Mesothelial cell of epicardium (in vitro differentiated cells): ENCODE measurements at places on chromosomes 2 and 18.

DNA sequence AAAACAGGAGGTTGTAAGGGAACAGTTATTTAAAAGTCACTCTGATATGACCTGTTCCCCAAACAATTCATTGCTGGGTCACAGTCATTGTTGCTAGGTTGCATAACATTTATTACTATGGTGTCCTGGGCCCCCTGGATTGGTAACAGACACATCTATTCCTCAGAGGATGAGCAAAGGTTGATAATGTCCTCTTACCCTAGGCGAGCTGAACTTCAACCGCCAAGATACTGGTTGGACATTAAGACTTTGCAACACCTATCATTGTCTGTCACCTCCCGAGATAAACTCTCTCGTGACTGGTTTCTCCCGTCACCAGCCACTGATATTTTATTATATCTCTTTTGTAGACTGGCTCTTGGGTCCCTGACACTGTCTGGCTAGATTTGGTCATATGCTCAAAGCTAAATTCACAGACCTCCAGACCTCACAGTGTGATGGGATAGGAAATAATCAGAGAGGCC is 361.3 kb downstream of the ZNF521 start:
- DNase-seq, result no peak

DNA sequence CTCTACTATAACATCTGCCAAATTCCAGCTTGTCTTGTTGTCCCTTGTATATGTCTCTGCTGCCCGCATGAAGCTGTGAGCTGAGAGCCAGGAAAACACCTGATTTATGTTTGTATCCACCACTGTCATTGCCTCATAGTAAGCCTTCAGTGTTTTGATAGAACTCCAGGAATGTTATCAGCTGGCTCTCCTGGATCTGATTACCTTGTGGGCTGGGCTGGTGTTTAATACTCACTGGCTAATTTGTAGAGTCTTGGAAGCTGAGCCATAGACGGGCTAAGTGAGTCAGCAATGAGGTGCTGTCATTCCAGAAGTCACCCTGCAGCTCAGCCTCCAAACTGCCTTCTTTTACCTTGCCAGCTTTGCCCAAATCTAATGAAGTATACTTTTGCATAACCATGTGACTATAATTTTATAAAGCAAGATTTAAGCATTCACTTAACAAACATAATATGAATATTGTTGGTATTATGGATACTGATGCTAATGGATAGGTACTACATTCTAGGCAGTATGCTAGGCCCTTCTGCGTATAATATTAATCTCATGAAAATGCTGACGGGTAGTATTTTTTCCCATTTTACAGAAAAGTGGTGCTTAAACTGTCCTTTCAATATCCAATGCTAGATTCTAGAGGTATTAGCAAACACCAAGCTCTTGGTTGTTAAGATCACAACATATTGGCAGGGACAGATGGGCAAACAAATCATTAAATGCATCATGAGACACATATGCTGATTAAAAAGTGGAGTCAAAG is 62.7 kb upstream of the GATA6 start:
- no peak for DNase-seq

GRCh38 chr2:127597046-127597983 is 48.6 kb upstream of the GPR17 start:
- no peak for DNase-seq

DNA sequence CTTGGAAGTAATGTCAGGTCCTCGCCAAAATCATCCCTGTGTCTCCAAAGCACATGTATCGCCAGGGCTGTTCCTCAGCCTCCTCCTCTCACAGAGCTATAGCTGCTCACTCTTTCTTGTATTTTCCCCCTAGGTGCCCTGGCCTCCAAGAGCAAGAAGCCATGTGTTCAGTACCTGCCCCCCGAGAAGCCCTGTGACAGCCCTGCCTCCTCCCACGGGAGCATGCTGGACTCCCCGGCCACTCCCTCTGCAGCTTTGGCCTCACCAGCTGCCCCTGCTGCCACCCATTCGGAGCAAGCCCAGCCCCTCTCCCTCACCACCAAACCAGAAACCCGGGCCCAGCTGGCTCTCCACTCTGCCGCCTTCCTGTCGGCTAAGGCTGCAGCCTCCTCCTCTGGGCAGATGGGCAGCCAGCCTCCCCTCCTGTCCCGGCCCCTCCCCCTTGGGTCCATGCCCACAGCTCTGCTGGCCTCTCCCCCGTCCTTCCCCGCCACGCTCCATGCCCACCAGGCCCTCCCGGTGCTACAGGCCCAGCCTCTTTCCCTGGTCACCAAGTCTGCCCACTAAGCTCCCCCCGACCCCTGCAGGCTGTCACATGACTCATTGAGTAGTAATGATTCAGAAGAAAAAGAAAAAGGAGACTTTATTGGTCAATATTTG is 18.8 kb downstream of the TGOLN2 start:
- DNase-seq, result no peak

- no peak for DNase-seq
Measured at GRCh38 chr2:231672617-231673347, 35.5 kb upstream of the PTMA start.

DNA sequence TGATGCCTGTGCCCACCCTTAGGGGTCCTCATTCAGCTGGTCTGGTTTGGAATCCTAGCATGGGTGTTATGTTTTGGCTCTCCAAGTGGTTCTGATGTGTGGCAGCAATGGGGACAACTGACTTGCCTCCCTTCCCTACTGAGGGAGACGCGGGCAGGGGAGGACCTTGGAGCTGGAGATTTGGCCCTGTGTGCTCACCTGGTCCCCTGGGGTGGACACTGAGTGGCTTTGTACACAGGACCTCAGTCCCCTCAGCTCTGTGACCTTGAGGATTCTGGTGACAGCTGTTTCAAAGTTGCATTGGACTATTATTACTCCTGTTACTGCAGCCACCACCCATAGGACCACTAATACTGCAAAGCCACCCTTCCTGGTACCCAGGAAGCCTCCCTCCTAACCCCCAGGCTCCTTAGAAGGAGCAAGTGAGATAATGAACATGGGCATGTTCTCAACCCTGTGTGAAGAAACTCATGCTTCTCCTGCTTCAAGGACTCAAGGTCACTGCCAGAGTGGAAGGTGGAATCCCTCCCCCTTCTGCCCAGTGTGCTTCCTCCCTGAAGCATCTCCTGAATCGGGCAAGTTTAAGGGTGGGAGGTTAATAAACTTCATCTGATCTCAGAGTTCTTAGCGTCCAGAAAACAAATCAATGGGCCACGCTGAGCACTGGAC is 26.5 kb downstream of the TMEM182 start:
- no peak for DNase-seq

GRCh38 chr2:95323347-95324155 is 26.4 kb downstream of the KCNIP3 start:
- no peak for DNase-seq

- no peak for DNase-seq
Measured at GRCh38 chr2:146677280-146677679, 1167.5 kb upstream of the ACVR2A start.

DNA sequence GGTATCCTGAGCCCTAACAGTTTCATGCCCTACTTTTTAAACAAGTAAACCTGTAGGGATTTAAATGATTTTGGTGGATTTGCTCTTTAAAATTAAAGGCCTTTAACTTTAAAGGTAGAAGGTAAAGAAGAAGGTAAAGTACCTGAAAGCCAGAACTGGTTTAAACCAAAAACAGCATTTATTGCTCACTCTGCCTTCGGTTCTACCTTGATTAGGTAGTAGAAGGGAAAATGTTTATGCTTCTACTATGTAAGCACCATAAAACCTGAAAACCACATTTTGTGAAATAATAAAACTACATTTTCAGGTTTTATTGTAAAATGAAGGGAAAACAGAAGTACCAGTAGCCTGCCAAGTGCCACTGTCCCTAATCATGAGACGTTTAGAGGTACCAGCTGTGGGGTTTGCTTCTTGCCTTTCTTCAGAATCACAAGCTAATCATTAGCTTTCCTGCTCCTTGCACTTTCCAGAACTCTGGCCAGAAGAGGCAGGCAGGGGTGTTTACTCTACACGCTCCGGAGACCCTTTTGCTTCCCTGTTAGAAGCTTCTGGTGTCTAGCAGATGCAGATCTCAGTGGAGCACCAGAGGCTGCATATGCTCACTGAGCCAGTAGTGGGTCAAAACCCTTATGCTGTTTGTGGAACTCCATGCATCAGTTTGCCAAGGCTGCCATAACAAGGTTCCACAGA is 33.3 kb downstream of the RPIA start:
- no peak for DNase-seq

- no peak for DNase-seq
Measured at GRCh38 chr2:11679486-11680181, 9.6 kb upstream of the NTSR2 start.

GRCh38 chr2:231177156-231178025 is 21.0 kb upstream of the ARMC9 start:
- no peak for DNase-seq

- peak; percentile 33 for DNase-seq
Measured at GRCh38 chr2:96091711-96092572, 24.4 kb downstream of the ADRA2B start.

DNA sequence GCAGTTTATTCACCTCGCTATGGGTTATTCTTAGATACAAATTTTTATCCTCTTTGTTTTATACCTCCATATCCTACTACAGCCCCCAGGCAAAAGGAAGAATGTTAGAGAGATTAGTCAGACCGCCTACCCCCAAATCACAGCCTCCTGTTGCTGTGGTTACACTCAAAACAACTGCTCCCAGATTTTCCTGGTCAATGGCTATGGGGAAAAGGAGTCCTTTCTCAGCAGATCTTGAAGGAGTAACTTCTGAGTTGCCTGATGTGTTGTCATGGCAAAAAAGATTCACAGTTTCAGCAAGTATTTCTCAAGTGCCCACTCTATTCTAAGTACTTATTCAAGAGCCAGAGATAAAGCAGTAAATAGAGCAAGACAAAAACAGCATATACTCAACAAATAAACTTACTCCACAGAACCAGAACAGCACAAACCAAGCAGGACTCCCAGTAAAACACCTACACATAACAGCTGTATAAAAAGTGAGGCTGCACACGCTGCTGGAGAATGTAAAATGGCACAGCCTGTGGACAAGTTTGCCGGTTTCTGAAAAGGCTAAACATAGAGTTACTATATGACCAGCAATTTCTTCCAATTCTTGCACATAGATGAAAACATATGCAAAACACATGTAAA is 104.8 kb downstream of the NOL10 start:
- DNase-seq, result no peak

DNA sequence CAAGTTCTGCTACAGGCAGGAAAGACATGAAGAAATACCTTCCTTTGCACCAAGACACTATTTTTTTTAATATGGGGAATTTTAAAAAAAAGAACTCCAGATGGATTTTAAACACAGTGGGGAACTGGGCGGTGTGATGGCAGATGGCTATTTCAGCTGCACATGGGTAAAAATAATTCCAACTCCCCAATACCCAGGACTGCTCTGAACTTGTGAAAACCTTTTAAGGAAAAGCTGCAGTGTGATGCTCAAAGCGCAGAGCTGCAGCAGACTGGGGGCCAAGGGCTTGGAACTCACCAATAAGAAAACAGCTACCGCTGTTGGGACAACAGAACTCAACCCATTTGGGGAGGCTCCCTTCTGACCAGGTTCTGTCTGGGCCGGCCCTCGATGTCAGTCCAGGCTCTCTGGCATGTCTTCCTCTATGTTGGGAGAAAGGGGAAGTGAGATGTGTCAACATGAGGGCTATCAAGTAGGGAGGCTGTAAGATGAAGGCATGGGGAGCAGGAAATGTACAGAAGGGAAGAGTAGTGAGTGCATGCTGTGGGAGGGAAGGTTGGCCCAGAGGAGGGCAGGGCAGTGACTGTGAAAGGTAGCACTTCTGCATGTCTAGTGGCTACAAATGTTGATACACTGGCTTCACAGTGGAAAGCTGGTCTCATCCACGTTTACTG is 64.0 kb upstream of the SLC14A2 start:
- no peak for DNase-seq

DNA sequence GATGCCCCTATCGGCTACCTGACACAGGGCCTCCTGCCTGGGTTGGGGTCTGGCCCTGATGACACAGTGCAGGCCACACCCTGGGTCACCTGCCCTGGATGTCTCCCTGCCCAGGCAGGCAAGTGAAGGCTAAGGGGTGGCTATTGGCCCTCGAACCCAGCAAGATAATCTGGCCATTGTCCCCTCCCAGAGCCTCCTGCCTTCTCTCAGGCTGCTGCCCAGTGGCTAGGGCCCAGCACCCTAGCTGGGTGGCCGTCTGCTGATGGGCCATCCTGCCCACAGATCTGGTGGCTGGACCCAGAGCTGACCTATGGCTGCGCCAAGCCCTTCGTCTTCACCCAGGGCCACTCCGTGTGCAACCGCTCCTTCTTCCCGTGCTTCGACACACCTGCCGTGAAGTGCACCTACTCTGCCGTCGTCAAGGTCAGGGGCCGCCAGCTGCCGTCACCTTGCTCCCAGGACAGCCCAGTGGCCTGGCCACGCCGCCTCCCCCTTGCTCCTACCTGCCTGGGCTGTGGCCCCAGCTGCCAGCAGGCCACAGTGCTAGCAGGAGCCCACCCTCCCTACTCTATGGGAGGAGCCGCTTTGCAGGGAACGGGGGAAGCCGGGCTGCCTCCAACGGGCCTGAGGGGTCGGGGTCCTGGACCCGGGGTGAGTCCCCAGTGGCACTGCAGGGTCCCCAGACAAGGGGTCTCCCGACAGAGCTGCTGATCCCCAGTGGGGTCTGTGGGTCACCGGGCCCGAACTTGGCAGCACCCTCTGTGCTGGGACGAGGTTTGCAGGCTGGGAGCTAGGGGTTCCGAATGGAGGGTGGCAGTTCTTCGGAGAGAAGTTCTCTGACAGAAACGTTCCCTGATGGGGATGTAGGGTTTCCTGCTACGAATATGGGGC is 4.1 kb downstream of the RNPEPL1 start:
- DNase-seq, result no peak
